ENCODE measurements at places on chromosomes 12 and 14.

GRCh38 chr14:89958966-89959365 is 3.2 kb downstream of the TDP1 start:
- no peak for DNase-seq

- DNase-seq: no peak
Measured at GRCh38 chr14:89507521-89507920, 90.5 kb upstream of the FOXN3 start.

DNA sequence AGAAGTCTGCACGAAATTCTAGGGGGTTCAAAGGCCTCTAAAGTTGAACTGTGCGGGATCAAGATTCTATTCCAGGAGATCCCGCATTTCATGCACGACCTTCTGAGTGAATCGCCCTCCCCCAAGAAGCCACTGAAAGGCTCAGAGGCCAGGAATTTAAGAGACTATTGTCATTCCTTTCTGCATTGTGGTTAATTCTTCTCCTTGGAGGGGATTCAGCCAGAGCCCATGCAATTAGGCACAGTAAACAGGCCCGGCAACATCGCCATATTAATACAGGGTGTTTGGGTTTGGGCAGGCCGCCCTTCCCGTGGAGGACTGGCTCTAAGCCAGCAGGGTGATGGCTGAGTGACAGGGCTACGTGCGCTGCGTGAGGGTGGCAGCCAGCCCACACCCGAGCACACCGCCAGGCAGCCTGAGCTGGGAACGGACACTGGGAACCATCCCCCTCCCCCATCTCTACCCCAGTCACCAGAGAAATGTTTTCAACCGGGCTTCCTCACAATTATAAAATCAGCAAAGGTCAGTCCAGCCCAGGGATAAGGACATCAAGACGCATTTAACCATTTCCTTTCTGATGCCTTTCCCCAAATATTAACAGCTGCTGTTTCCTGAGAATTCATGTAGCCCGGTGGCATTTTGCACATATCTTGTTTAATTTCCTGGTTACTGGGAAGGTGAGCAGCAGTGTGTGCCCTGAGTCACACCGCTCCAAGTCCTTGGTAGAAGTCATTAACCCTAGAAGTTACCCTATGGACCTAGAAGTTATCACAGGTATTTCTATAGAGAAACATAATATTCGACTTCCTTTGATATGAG is 12.5 kb downstream of the EGLN3 start:
- DNase-seq: no peak

DNA sequence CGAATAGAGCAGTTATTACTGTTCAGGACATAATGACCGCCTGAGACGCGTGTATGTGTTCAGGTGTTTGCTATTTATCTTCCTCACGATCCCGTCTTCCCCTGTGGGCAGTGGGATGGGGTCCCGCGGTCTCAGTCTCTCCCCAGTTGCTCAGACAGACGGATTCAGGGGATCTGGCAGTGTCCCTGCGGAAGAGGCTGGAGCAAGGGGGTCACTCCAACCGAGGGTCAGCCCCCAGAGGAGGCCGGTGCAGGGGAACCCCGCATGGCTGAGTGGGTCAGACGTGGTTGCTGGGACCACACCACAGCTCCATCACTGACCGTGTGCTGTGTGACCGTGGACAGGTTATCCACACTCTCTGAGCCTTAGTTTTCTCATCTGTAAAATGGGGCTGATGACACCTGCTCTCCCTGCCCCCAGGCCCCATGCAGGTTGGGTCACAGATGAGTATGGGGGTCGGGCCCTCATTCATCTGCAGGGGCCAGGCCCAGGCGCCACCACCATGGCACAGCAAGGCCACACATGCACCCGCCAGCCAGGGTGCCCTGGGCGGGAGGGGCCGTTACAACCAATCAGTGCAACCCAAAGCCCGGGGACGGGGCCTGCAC is 5.2 kb downstream of the MMP17 start:
- no peak for DNase-seq

DNA sequence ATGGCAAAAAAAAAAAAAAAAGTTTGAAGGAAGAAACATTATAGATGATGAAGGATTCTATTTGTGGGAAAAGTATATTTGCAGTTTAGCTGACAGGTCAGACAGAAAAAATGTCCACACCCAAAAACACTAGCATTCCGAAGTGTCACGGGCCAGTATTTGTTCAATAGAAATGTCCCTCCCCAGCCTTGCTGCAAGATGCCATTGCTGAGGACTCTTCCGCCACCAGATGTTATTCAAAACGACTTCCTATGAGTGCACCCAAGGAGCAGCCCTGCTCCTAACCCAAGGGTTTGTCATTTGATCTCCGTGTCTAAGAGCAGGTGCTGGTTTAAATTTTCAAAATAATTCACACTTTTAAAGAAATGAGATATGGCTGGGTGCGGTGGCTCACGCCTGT is 163.1 kb downstream of the GCH1 start:
- DNase-seq: no peak

DNA sequence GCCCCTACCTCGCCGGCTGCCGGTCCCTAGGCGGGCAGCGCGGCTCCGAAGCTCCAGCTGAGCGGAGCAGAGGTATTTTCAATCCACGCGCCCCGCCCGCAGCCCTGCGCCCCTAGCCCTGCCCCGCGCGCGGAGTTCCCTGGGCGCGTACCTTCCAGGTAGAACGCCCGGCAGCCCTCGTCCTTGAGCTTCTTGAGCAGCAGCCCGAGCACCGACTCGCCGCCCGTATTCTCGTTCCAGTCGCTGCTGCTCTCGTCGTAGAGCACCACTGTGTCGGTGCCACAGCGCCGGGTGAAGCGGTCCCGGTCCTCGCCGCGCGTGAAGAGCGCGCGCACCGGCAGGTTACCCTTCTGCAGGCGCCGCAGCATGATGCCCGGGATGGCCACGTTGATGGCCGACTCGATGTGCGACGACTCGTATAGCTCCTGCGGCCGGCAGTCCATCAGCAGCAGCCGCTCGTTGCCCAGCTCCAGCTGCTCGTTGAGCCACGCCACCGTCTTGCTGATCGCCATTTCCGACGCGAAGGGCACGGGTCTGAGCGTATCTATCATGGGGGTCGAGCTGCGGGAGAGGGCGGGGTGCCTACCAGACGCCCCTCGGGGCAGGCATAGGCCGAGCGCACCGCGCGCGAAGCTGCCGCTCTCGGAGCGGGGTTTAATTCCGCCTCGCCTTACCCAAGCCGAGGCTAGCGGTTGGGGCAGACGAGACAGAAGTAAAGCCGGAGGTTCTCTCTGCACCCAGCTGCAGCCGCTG is 636 bp downstream of the DUSP6 start:
- DNase-seq: peak; percentile 37

Data from activated T-helper 1 cell treated with anti-CD3 and anti-CD28 coated beads, Interleukin-12 subunit alpha, Interleukin-12 subunit beta, Interleukin-2, Interleukin-4 antibody, amounts not matched to agents 30 ng/mL and 10 ng/mL and 1 ng/mL, durations not matched to agents 14 hours and 24 hours and 36 hours (primary cell).